ENCODE measurements at places on chromosomes 5 and 9.

DNA sequence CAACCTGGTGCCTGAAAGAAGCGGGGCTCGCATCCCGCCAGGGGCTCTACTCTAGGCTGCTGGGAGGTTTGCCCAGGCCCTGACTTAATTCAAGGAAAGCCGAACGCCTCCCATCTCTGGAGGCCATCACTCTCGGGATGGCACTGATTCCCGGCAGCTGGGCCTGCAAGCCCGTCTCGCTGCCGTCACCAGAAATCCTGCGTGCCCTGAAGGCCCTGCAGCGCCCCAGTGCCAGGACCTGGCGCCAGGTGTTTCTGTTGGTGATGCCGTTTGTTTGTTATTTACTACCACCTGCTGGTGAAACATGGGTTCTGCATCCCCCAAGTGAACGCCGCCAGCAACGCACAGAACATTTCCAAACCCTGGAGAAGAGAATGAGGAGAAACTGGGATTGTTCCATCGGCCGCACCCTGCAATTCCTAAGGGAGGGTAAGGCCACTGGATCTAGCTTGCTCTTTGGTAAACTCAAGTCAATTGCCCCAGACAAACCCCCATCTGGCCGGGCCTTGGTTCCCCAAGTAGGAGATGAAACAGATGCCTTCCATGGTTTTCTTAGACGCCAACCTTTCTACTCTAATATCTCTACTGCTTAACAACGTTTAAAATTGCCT is 77.9 kb downstream of the AK8 start:
- DNase-seq: peak; percentile 79

- no peak for DNase-seq
Measured at GRCh38 chr9:108078375-108078774, 588.8 kb upstream of the KLF4 start.

GRCh38 chr9:92637326-92637725 is 32.6 kb downstream of the IPPK start:
- DNase-seq: no peak

DNA sequence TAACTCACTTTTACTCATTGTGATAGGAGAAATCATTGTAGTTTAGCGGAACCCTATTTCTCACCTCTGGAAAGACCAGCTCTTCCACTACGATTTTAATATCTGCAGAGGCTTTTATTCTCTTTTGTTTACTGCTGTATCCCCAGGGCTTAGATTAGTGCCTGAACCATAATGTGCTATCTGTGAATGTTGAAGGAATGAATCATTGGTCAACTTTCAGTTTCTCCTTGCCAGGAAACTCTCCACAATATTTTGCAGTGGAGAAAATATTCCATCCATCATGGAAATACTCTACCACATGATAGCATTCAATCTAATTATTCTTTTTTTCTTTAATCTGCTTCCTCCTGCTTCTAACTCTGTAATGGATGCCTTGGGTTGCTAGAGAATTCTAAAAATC is 263.5 kb upstream of the PTPRD start:
- no peak for DNase-seq

DNA sequence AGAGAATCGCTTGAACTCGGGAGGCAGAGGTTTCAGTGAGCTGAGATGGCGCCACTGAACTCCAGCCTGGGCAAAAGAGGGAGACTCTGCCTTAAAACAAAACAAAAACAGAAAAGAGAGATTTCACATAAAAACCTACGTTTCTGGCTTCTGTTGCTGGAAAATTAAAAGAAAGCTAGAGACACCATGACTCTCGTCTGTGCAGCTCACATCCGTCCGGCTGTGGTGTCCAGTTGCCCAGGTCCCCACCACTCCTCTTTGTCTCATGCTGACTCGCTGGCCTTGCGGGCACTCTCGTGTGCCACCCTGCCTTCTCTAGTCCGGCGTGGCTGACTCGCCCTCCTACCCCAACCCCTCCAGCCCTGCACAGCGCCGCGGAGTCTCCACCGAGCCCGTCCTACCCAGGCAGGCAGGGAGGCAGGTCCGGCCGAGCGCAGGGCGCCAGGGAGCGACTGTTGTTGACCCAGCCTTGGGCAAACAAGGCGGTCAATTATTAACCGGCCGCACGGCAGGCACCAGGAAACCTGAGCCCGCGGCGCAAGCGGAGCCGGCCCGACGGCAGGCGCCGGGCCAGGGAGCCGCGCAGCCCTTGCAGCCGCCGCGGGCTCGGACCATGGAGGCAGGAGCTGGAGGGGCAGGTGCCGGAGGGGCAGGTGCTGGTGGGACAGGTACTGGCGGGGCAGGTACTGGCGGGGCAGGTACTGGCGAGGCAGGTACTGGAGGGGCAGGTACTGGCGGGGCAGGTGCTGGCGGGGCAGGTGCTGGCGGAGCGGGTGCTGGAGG is at the start of gene PRRT1B:
Gene PRRT1B, plus strand, starts transcription at position 521 of the 783 bp plus-strand sequence. Its CDS starts 93 bp downstream, at position 614.
- DNase-seq: peak; percentile 47

GRCh38 chr9:133572821-133573361 is 36.3 kb downstream of the FAM163B start:
- DNase-seq: no peak

GRCh38 chr5:131685516-131686171 is 50.6 kb upstream of the RAPGEF6 start:
- DNase-seq: no peak
